ENCODE measurements at places on chromosomes 2 and 18. TPM values are rescaled to one million over a fixed set of nuclear protein-coding genes. Genes with fewer than 3 reads are reported as not detected.

DNA sequence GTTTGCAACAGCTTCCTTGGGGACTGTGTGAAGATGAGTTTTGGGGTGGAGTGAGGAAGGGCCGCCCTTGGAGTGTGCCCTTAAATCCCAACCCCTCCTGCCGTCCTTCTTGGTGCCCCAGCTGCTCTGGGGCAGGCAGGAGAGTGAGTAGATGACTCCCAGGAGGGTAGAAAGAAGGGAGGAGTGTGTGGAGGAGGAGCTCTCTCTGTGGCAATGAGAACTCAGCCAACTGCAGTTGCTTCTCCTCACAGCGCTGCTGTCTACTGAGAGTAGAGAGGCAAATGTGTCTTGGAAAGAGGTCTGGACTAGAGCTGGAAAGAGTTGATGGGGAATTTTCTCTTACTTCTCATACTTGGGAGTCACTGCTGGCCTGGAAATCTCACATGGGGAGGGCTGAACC, 21.8 kb upstream of the SIX2 start:
- no peaks in the 10 kb centered on the region for H3K4me1 ChIP-seq
- H3K27me3 ChIP-seq: peaks cover 3% of the 10 kb centered on the region
- no peak overlapping the region for H3K27ac ChIP-seq
- no peak for DNase-seq
- no peak overlapping the region for H3K4me3 ChIP-seq
- H3K36me3 ChIP-seq: no peaks in the 10 kb centered on the region

DNA sequence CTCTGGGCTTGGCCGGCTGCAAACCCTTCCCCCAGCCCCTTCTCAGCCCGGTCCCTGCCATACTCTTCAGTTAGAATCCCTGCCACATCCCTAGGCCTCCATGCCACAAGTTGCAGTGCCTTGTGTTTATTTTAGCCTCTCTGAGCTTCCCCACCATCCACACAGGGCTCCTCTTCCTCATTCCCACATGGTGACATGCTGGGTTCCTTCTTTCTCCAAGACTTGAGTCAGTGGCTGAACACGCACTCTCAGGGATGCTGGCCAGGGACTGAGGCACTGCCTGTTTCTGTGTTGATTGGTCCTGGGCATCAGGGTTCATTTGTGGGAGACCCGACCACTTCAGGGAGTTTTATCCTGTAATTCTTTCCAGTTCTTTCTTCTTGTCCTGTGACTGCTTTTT, 56.3 kb downstream of the KCNS3 start:
- no peak for DNase-seq
- no peaks in the 10 kb centered on the region for H3K27me3 ChIP-seq
- no peaks in the 10 kb centered on the region for H3K4me1 ChIP-seq
- no peaks in the 10 kb centered on the region for H3K36me3 ChIP-seq
- H3K4me3 ChIP-seq: no peak overlapping the region
- H3K27ac ChIP-seq: no peak overlapping the region

DNA sequence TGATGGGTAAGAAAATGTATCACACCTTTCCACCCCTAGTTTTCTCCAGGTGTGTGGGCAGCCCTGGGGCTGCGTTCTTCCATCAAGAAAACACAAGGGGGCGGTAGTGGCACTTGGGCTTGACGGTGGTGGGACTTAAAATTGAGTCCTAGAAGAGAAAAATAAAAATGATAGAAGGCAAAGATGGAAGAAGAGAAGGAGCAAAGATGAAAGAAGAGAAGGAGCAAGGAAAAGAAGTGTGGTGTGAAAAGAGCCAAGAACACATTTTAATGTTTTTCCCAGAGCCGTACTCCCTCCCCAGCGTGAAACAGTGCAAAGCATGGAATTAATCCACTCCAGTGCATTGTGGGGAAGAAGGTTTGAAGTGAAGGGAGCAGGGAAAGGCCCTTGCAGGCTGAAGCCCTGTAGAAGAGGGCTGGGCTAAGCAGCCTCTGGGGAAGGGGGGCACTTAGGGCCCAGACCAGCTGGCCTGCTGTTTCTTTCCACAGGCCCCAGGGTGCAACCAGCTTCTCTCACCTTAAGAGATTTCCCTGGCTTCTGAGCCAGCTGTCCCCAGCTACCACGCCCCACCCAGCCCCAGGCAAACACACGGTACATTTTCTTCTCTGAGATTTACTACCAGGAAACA, 256.8 kb downstream of the RNF152 start:
- H3K36me3 ChIP-seq: no peaks in the 10 kb centered on the region
- peak; percentile 46 for DNase-seq
- H3K4me3 ChIP-seq: no peak overlapping the region
- no peak overlapping the region for H3K27ac ChIP-seq
- no peaks in the 10 kb centered on the region for H3K27me3 ChIP-seq

- no peak for DNase-seq
- H3K4me3 ChIP-seq: no peak overlapping the region
- H3K27ac ChIP-seq: no peak overlapping the region
- no peaks in the 10 kb centered on the region for H3K27me3 ChIP-seq
Observed at GRCh38 chr2:55033076-55033742, 17.0 kb downstream of the RTN4 start.

Gene SLC16A14
- total RNA-seq: 0.19 TPM
